Stimulated activated CD4-positive, alpha-beta T cell treated with anti-CD3 and anti-CD28 coated beads, Interleukin-1b, Interleukin-23, amount 100 ng/mL, for 4 hours (primary cell): ENCODE measurements at places on chromosomes 5 and 9.
A peak's percentile ranks its signal among the peaks of the same experiment; 100 is the strongest.

DNA sequence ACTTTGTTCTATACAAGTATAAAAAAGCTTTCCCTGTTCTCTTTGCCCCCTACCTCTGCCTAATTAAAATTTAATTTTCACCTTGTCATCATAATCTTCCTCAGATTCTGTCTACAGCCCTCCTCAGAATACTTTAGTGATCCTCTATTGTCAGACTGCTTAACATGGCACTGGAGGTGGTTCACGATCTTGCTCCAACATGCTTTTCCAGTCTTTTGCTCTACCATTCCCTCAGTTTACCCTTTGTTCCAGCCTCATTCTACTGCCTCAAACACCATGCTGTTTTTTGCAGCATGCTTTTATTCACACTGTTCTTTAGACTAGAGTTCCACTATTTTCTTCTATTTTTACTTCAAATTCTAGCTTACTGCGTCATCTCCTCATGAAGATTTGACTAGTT is 10.4 kb downstream of the ALDH1A1 start:
- no peak for DNase-seq

DNA sequence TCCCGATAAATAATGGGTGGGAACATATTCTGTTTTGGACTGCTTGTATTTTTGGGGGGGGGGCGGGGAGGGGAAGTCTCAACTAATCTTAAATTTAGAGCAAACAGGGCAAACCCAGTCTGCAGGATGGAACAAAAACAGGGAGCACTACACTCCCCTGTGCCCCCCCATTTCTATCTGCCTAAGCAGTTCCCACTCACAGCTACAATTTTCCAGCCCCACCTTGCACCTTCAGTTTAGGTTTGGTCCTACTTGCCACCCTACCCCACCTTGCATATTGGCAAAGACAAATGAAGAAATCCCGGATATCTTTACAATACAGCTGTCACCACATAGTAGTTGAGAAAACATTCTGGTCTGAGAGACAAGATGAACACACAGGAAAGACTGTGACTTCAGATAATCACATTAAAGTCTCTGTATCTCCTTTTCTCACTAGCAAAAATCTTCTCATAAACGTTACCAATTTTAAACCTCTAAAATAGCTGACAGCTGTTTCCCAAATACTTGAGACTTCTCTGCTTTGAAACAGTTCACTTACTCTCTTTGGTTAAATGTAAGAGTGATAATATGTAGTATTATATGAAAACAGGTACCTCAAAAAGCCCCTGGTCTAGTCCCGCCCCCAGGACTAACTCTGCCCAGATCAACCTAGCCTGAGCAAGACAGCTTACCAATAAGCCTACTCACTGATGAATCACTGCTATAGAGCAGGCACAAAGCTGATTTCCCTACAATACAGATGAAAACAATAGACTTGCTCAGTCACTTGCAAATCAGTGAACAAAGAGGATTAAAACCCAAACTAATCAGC is 5.2 kb upstream of the RAPGEF6 start:
- DNase-seq: peak; percentile 34

- DNase-seq: no peak
Observed at GRCh38 chr5:40321514-40321913, 358.2 kb upstream of the PTGER4 start.

DNA sequence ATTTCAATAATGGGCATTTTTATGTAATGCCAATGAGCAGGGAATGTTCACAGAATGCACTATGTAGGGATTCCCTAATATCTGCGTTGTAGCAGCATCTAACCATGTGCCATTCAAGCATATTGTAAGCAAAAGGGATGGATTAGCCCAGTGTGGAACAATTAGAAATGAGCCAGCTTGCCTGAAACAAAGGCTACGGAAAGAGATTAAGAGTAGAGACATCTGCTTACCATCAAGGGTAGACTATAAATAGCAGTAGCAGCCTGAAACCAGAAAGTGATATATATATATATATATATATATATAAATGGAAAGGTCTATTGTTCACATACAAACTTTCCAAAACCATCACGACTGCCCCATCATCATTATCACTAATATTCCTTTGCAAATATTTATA is 31.9 kb upstream of the CEP120 start:
- DNase-seq: no peak

GRCh38 chr9:97076238-97076637 is 37.3 kb upstream of the CTSV start:
- no peak for DNase-seq

GRCh38 chr5:136457390-136458013 is 92.2 kb upstream of the TRPC7 start:
- no peak for DNase-seq

- no peak for DNase-seq
Observed at GRCh38 chr5:141558150-141558549, 60.6 kb downstream of the DIAPH1 start.
